ENCODE measurements at places on chromosomes 2 and 18. TPM values are rescaled to one million over a fixed set of nuclear protein-coding genes. Genes with fewer than 3 reads are reported as not detected.

GRCh38 chr2:142981756-142982155 lies 104.3 kb downstream of the KYNU start:
- no peak for DNase-seq

DNA sequence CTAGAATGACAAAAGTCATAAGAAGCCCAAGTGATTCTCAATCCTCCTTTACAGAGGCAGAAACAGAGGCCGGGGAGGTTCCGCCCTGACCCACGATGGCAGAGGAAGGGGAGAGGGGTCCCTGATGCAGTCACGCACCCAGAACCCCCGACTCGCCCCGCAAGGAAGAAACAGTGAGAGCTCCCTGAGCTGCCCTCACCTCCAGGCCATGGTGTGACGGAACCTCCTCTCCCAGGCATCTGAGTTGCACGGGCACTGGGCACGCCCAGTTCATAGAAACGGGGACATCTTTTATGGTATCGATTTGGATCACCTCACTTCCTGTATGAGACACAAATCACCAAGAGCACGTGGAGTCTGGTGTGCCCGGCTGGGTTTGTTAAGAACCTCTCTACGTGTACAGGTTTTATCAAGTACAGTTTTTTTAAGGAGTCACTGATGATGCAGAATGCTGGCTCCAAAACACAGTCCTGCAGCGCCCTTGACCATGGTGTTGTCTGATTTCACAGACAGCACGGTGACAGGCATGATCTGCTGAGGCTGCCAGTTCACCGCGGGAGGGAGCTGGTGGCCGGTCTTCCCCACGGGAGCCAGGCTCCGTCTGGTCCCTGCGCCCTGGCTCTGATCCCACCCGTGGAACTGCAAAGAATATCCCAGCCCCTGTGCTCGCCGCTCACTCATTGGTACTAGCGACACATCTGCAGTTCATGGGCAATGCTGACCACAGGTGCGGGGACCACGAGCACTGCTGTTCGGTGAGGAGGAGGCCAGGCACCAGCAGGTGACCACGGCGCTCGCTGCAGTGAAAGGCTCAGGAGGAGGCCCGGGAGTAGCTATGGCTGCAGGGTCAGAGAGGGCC lies 35.6 kb downstream of the PXDN start:
- no peak for DNase-seq

- no peak for DNase-seq
Observed at GRCh38 chr2:96692094-96692971, 47.5 kb downstream of the LMAN2L start.

ABCB11 gene
- 0.18 TPM for total RNA-seq

Data from glomerular endothelial cell (primary cell).